ENCODE measurements at places on chromosomes 1 and 21.

DNA sequence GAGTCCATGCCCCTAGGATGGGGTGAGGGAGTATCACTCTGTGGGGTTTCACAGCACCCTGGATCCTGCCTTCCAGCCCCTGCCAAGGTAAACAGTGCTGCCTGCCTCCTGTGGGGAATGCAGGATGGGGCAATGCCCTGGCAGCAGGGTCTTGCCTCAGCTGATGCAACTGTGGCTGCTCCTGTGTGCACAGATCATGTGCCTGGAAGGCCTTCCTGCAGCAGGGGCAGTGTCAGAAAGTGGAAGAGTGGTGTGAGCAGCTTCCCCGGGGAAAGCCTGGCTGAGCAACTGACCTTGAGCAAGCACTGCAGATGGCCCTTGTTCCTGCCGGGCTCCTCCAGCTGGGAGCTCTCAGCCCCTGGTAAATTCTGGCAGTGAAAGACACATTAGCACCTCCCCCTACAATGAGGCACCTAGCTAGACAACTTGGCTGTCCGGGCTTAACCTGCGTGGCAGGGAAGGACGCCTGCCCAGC lies 9.9 kb downstream of the TOR3A start:
- peak; percentile 53 for DNase-seq

DNA sequence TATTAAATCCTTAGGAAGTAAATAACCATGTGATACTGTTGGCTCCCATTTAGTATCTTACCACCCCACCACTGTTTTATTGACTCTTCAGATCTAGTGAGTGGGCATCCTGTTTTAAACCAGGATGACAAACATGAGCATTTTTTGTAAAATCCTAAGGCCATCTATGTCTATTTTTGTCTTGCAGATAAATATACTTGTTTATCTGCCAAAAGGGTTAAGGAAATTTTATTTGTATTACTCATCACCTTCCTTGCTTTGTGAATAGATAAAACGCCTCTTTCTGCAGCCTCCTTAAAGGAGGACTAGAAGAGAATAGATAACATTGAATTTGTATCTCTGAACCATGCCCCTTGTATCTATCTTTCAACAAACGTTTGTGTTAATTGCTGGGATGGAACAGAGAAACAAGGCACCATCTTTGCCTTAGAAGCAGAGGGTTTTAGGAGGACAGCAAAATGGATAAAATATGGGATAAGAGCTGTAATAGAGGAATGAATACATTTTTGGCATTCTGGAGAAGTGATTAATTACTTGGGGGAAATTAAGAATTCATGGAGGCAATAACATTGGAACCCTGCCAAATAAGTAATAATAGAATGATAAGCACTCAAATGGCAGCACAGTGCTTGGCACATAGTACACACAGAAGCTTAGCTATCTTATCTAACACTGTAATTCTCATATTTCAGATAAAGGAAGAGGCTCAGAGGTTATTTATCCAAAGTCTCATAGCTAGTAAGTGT lies 14.7 kb downstream of the YTHDF2 start:
- peak; percentile 73 for DNase-seq

DNA sequence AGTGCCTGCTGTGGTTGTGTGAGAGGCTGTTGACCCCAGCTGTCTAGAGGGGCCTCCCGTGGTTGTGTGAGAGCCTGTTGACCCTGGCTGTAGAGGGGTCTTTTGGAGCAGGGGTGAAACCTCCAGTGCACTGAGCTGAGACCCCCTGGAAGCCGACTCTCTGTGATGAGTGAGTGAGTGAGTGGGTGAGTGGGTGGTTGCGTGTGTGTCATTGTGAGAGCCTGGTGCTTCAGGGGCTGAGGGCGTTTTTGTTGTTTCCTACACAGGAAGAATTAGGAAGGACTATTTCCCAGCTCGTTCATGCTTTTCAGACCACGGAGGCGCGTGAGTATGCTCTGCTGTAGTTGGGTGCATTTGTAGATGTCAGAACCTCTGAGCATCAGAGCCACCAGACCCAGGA lies 3.0 kb downstream of the RRP1 start:
- no peak for DNase-seq

- DNase-seq, result peak; percentile 87
Observed at GRCh38 chr1:67732750-67733151, 47.8 kb downstream of the GADD45A start.

DNA sequence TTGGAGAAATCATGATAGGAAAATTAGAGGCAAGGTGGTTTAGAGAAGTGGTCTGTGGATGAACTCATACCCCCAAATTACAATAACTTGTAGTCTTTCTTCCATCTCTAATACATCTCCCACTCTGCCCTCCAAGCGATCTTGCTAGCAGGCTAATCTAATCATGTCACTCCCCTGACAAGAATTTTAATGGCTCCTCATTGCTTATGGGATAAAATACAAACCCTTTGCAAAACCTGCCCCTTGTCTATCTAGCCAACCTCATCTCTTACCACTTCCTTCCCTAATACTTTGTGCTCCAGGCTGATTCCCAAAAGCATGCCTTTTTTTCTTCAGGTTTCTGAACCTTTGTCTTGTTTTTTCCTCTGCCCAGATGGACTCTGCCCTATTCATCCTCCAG lies 71.3 kb upstream of the LRRN2 start:
- DNase-seq, result no peak

All from iris pigment epithelial cell (primary cell).